ENCODE measurements at places on chromosomes 1 and 21.

DNA sequence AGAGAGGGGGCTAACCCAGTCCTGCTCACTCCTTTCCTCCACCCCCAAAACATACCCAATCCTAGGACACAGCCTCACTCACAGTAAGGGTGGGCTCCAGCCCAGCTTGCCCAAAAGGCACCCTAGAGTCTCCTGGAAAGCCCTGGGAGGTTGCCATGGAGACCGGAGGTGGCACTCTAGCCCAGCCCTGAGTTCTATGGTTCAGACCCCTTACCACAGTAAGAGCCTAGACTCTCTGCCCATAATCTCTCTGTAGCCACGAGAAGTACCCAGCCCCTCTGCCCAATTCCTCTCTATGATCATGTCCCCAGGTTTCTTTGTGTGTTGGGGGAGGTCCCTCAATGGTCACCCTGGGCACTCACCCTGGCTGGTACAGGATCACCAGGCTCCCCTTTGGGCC, 14.4 kb downstream of the COL16A1 start:
- no peak overlapping the region for H3K4me3 ChIP-seq
- peaks cover 20% of the 10 kb centered on the region for H3K27me3 ChIP-seq
- DNase-seq: no peak
- no peaks in the 10 kb centered on the region for H3K4me1 ChIP-seq
- no peak overlapping the region for H3K27ac ChIP-seq

DNA sequence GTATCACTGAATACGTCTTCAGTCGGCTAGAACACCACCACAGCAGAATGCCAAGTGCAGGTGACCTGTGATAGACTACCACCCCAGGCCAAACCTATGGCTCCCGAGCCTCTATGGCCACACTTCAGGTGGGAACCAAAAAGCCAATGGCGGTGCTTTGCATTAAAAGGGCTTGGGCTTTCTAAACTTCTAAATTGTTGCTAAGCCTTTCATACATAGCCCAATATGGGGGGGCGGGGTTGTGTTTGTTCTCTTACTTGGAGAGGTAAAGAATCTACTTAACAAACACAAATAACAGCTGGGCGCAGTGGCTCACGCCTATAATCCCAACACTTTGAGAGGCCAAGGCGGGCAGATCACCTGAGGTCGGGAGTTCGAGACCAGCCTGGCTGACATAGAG, 19.7 kb downstream of the USP48 start:
- H3K4me1 ChIP-seq: peaks cover 46% of the 10 kb centered on the region
- peaks cover 2% of the 10 kb centered on the region for H3K36me3 ChIP-seq
- no peak overlapping the region for H3K4me3 ChIP-seq
- DNase-seq: no peak
- no peaks in the 10 kb centered on the region for H3K27me3 ChIP-seq

GRCh38 chr1:119884711-119885110, 11.6 kb downstream of the ADAM30 start:
- no peak for DNase-seq
- peaks cover 9% of the 10 kb centered on the region for H3K36me3 ChIP-seq
- H3K27me3 ChIP-seq: peaks cover 32% of the 10 kb centered on the region

DNA sequence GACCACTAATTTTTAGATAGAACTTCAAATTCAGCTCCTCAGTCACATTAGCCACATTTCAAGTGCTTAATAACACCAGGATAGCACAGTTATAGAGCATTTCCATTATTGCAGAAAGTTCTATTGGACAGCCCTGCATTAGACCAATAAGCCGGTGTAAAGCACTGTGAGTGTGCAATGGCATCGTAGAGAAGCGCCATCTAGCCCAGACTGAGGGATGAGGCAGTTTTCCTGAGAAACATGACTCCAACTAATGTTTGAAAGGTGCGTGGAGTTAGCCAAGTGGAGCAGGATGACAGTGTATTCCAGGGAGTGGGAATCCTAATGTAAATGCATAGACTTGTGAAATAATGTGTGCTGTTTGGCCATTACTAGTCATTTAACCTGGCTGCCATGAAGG, 7.7 kb downstream of the RPE65 start:
- no peak for DNase-seq
- no peak overlapping the region for H3K4me3 ChIP-seq
- peaks cover 2% of the 10 kb centered on the region for H3K27me3 ChIP-seq

DNA sequence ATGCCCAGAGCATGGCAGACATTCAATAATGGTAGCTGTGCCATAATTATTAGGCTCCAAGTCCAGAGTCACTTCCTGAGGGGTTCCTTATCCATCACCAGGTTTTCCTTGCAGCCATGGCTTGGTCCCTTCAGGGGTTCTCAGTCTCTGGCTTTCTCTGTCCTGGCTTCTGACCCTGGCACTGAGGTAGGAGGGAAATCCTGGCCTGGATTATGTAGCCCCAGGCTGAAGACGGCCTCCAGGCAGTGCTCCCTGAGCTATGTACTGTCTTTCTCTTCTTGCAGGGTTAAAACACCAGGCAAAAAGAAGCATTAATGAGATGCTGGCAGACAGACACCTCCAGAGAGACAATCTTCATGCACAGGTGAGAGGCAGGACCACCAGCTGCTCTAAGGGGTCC, 9.5 kb upstream of the PADI3 start:
- H3K4me3 ChIP-seq: no peak overlapping the region
- no peak overlapping the region for H3K27ac ChIP-seq
- DNase-seq: no peak
- H3K4me1 ChIP-seq: no peaks in the 10 kb centered on the region
- no peaks in the 10 kb centered on the region for H3K27me3 ChIP-seq
- H3K36me3 ChIP-seq: no peaks in the 10 kb centered on the region

- DNase-seq: no peak
- H3K4me3 ChIP-seq: no peak overlapping the region
- no peaks in the 10 kb centered on the region for H3K36me3 ChIP-seq
- no peak overlapping the region for H3K27ac ChIP-seq
- no peaks in the 10 kb centered on the region for H3K4me1 ChIP-seq
Observed at GRCh38 chr1:85413169-85413568, 51.8 kb downstream of the DDAH1 start.

- no peaks in the 10 kb centered on the region for H3K36me3 ChIP-seq
- no peak overlapping the region for H3K4me3 ChIP-seq
- peaks cover 16% of the 10 kb centered on the region for H3K27me3 ChIP-seq
- DNase-seq: no peak
Observed at GRCh38 chr1:111275780-111276433, 14.7 kb upstream of the CHIA start.

DNA sequence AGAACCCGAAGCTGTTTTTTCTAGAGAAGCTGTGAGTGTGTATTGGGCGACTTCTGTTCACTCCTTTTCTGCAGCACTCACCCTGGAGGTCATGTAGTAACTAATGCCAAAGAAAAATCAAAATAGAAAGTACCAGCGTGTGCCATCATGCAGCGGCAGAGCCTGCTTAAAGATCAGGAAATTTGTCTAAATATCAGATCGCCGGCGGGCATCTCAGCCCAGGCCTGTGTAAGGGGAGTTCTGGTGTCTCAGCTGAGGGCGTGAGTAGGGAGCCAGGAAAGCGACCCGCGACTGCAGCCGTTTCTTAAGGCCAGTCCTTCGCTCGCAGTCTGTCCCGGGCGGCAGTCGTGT, 768 bp downstream of the EDARADD start:
- DNase-seq: no peak
- H3K36me3 ChIP-seq: peaks cover 4% of the 10 kb centered on the region
- peak overlapping the region; percentile 87 for H3K4me3 ChIP-seq
- peaks cover 34% of the 10 kb centered on the region for H3K4me1 ChIP-seq

DNA sequence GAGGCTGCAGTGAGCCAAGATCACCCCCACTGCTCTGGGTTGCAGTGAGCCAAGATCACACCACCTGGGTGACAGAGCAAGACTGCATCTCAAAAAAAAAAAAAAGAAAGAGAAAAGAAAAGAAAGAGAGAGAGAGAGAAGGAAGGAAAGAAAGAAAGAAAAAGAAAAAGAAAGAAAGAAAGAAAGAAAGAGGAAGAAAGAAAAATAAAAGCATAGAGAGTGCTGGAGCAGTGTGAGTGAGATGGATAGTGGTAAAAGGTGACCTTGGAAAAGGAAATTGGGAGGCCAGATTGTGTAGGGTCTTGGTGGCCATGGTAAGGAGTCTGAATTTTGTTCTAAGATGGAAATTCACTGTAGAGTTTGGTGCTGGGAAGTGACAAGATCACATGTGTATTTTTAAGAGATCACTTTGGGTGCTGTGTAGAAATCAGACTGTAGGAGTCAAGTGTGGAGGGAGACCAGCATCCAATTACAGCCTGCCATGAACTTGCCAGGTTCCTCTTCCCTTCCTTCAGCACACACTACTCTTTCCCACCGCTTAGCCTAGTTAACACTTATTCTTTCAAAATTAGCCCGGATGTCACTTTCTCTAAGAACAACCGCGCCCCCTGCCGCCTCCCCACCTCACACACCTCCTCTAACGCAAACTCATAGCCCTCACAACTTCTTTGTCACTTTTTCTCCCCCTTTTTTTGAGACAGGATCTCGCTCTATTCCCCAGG, 17.9 kb downstream of the MTX1 start:
- peak overlapping the region; percentile 89 for H3K27ac ChIP-seq
- peak; percentile 87 for DNase-seq
- H3K4me3 ChIP-seq: peak overlapping the region; percentile 81
- no peaks in the 10 kb centered on the region for H3K27me3 ChIP-seq
- H3K36me3 ChIP-seq: peaks cover 18% of the 10 kb centered on the region
